ENCODE measurements at places on chromosomes 2 and 18.

GRCh38 chr18:58495207-58495606 lies 133.7 kb downstream of the ALPK2 start:
- no peak for DNase-seq

DNA sequence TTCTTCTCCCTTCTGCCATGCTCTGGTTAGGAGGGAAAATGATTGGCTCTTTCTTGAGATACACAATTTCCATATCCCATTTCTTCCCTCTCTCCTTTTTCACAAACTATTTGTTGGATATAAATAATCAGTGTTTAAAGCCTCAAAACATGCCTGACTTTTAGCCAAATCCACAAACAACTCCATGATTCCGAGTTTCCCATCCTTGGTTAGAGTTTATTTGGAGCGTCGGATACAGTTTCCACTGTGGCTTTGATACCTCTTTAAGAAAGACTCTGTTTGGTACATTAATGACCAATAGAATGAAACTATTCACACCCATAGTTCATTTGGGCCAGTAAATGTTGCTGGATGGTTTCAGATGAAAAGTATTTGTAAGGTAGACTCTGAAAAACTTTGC lies 5.9 kb upstream of the FHL2 start:
- no peak for DNase-seq

DNA sequence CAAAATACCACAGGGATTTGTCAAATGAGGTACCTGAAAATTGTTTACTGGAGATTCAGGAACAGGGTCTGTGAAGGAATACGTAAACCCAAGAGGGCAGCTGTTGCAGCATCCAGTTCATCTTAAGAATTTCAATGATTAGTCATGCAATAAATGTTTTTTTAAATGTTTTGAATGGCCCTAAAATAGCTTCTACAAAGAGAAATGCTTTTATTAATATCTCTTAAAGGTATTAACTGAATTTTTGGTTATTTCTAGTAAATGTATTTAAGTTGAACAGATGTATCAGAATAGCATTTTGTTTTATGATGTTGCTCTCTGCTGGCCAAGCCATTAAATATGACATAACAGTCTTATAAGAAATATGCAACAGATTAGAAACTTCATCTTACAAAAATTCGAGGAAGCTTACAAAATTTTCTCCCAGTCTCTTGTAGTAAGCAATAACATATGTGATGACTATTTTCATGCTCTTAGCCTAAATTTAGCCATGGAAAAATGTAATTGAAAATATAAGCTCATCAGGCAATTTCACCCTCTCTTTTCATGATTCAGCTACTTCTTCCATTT lies 863.9 kb downstream of the SUCLG1 start:
- no peak for DNase-seq

DNA sequence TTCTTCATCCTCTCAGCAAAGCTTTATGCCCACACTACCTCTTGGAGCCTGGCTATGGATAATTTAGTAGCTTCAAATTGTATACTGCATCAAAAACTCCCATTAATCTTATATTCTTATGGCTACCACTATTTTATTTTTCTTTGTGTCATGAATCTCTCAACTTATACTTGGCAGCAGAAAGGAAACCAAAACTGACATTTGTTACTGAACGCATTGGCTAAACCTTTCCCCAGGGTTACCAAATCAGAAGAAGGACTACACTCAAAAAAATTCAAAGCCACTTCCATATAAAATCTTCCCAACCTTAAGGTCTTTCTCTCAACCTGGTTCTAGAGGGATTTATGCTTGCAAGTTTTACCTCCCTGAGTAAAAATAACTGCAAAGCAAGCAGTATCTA lies 97.0 kb upstream of the REG3G start:
- no peak for DNase-seq

- no peak for DNase-seq
Observed at GRCh38 chr2:238785528-238785860, 62.4 kb upstream of the TWIST2 start.

DNA sequence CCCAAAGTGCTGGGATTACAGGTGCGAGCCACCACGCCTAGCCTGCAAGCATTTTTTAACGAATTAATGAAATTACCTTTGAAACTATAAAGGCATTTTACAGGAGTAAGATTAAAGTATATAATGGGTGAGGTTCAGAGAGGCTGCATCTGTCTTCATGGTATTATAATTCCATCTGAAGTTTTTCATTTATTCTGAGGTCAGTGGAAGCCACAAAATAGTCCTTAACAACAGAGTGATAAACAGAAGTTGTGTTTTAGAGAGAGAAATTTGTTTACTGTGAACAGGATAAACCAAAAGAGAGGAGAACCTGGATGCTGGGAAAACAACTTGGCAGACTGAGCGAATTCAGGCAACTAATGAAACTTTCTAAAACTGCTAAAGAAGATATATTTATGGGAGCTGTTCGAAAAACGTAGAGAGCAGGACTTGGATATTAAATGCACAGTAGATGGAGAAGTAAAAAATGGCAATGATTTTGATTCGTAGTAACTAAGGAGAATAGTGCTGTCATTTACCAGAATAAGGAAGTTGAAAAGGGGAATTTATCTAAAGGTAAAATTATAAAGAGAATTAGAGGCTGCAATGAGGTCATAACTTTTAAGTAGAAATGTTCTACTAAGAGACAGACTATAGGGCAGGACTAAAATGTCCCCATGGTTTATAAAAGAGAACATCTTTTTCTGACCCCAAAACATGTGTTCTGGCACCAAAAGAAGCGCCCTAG lies 37.9 kb upstream of the ITGA4 start:
- no peak for DNase-seq

GRCh38 chr2:65366595-65367125 lies 65.7 kb downstream of the SPRED2 start:
- DNase-seq, result peak; percentile 78

DNA sequence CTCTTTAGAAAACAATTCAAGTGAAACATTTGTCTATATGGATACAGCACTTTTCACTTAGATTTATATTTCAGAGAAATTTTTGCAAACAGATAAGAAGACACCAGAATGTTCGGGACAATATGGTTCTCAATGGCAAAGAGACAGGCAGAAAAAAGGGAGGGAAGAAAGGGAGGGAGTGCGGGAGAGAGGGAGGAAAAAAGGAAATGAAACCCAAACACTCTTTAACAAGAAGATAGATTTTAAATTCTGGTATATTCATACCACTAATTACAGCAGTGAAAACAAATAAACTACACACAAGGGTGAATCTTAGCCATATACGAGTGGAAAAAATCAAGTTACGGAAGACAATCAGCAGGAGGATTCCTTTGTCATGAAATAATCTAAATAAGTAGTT lies 3.0 kb downstream of the PASK start:
- DNase-seq, result no peak

DNA sequence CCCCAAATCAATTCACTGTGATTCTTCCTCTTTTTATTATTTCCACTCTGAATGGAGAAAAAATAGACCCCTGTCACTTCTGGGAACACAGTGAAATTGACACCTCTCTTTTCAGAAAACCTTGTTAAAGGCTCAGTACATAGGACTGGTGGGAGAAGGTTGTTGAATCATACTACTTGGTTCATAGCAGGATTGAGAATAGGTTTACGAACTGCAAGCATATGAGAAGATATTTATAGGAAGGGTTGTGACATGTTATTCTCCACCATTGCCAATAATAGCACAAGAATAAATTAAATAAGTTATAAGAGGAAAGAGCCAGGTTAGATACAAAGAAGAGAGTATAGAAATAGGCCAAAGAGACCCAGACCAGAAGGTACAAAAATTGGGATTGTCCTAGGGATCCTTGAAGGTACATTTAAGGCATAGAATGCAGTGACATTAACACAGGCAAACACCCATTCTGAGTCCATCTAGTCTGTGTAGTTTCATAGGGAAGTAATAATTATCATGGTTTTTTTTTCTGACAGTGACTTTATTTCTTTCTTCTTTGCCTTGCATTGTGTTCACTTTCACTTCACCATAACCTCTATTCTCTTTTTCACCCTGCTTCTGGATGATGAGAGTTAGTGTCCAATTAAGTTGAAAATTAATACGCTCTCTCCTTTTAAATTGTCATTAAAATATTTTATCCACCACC lies 21.8 kb upstream of the SERPINE2 start:
- no peak for DNase-seq

DNA sequence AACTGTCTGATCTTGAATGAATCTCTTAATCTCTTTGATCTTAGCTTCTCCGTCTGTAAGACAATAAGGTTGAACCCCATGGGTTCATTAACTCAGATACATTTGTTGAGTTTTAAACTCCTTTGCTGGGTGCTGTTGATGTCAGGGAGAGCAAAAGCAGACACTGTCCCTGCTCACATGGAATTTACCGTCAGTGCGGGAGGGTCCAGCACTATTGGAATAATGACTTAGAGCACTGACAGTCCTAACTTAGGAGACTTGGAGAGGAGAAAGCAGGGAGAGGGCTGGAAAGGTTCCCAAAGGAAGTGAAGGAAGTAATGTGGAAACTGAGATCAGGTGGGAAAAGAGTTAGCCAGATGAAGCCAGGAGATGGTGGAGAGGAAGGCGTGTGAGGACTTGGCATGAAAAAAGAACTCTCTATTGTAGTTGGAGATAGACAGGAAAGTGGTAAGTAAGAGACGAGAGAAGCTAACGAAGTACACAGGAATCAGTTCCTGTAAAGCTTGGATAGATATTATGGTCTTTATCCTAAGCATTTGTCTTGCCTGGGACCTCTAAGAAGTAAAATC lies 141.4 kb upstream of the SERTAD2 start:
- DNase-seq, result no peak

- DNase-seq, result no peak
Observed at GRCh38 chr2:28271919-28272250, 120.8 kb upstream of the FOSL2 start.

GRCh38 chr18:47204908-47205522 lies 28.9 kb upstream of the IER3IP1 start:
- DNase-seq, result peak; percentile 49

DNA sequence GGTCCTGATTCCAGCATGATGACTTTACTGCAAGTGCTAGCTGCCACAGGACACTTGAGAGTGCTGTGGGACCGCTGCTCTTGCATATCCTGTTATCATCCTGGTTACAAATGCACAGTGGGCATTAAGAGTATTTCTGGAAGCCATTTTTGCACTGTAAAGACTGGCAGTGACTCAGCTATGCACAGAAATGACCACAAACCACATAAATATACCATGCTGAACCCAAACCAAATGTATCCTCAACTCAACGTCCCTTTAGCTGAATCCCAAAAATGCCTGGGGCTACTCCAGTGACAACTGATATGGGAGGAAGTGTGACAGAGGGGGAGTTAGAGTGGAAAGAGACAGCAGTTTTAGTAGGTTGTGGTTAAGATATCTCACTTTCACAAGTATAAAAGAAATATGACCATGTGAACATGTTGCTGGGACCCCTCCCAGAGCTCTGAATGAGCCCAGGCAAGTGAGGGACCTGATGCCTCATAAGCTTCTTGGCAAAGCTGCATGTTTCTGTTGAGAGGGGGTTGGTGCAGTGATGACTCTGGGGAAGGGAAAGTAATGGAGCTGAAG lies 37.3 kb downstream of the RHBDD1 start:
- peak; percentile 39 for DNase-seq
